ENCODE measurements at places on chromosomes 4 and X.

DNA sequence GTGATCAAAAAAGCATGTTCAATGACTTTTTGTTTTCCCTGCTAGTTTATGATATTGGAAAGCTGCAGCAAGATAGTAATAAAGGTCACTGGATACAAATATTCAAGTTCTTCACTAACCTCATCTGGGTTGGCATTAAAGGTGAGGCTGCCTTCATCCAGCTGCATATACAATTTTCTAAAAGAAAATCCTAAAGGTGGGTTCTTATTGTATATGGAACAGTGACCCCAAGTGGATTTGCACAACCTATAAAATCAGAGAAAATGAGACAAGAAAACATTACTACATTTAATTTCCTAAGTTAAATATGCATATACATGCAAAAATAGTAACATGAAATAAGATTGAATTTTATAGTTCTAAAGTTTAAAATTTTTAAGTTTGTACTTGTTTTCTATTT, 23.9 kb downstream of the FBXO8 start:
- no peak for DNase-seq

DNA sequence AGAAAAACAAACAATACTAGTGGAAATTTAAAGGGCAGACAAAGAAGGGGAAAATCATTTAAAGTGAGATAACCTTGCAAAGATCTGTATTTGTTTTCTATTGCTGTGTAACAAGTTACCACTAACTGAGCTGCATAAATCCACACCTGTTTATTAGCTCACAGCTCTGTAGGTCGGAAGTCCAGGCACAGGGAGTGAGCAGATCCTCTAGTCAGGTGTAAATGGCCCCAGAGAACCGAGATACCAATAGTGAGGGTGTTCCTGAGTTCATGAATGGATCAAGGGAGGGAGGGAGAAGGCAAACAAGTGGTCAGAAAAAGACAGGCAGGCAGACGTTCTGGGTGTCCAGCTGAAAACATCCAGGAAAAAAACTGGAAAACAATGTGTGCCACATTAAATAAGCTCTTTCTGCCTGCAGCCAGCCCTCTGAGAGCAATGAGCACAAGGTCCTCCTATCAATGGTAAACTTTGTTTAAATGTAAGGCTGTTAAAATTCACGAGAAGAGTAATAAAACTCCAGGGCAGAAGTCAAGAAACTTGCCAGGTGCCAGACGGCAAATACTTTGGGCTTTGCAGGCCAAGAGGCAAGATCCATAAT, 25.0 kb downstream of the ADGRA3 start:
- no peak for DNase-seq

DNA sequence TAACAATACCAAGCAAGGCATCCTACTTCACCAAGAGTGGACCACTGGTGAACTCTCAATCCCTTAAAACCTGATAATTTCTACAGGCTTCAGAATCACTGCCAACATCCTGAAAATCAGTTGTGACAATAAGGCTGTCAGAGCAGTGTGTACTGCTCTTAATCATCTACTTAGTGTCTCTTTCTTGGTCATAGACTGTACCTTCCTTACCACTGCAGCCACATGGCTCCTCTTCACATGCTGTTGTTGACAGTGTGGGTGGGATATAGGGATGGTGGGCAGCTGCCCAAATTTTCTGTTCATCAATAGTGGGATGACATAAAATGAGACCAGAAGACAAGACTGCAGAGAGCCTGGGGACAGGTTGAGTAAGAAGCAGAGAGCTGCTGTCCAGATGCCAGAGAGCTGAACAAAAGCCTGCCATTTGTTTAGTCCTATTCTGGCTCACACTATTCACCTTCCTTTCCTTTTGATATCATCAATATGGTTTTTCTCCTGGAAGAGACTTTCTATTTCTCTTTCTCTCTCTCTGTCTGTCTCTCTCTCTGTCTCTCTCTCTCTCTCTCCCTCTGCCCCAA, 178.9 kb downstream of the MGST2 start:
- DNase-seq: no peak

GRCh38 chrX:31128855-31129254, 57.0 kb upstream of the FTHL17 start:
- no peak for DNase-seq

DNA sequence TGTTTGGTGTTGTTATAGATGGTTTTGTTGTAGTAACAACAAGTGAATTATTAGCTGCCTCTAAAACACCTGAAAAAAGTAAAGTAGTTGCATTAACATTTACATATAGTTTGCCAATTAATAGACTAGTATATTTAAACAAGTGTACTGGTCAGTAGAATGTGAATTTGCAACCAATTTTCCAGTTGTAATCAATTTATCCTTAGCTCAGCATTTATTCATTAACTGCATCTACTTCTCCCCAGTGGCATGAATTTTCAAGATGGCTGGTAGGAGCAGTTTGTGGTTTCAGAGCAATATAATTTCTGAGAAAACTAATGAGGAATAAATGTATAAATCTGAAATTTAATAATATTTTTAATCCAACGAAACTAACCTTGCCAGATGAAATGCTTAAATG, 37.9 kb downstream of the EMCN start:
- no peak for DNase-seq

DNA sequence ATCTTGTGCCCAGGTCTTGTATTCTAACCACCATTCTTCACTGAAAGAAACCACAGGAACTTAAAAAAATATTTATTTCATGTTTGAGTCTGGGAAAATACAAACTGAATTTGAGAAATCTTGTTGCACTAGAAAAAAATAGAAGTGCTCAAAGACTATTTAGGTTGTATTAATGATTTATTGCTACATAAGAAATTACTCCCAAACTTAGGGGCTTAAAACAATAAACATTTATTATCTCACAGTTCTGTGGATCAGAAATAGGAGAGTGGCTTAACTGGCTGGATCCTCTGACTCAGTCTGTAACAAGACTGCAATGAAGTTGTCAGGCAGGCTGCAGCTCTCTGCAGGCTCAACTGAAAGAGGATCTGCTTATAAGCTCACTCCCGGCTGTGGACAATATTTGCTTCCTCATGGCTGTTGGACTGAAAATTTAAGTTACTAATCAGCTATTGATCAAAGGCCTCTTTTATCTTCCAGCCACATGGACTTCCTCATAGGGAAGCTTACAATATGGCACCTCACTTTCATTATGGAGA, 295.4 kb upstream of the FAM241A start:
- DNase-seq: no peak
